ENCODE measurements at places on chromosomes 13 and 19.

DNA sequence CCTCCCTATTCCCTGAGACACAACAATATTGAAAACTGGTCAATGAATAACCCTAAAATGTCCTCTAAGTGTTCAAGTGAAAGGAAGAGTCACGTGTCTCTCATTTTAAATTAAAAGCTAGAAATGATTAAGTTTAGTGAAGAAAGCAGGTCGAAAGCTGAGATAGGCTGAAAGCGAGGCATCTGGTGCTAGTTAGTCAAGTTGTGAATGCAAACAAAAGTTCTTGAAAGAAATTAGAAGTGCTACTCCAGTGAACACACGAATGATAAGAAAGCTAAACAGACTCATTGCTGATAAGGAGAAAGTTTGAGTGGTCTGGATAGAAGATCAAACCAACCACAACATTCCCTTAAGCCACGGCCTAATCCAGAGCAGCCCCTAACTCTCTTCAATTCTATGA, 99.4 kb upstream of the ZNF507 start:
- DNase-seq = no peak

GRCh38 chr13:74773248-74773647, 639.0 kb upstream of the KLF12 start:
- DNase-seq = no peak

- DNase-seq = no peak
These were observed 2.0 kb downstream of the PTH2 start for GRCh38 chr19:49421039-49421877.

DNA sequence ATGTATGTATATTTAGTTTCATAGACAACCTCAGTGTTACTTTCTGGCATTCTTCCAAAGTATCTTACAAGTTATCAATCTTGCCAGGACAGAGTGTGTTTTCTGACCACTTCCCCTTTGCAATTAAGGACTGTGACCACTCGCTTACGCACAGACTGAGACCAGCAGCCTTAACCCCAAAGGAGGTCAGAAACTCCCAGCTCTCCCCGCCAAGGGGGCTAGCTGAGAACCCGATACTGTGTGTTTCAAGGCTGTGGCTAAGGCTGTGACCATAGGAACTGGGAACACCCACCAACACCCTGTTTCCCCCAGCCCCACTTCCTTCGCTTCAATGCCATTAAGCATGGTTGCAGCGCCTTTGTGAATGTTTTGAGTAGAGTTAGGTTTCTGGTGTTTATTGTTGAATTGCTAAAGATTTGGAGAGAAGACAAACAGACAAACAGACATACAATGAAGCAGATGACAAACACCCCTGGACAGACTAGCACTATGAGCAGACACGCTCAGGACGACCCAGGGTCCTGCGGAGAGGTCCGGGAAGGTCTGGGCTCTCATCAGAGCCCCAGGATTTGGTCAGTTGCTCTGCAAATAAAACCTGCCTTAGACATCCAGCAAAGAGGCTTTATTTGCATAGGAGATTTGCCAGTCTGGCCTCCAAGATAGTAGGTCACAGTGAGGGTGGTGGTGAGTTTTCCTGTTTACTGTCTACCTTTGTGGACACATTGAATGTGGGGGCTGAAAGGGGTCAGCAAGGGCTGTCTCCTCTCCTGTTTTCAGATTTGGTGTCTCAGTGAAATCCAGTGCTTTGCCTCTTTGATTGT, 25.0 kb upstream of the TNFSF11 start:
- DNase-seq = no peak

DNA sequence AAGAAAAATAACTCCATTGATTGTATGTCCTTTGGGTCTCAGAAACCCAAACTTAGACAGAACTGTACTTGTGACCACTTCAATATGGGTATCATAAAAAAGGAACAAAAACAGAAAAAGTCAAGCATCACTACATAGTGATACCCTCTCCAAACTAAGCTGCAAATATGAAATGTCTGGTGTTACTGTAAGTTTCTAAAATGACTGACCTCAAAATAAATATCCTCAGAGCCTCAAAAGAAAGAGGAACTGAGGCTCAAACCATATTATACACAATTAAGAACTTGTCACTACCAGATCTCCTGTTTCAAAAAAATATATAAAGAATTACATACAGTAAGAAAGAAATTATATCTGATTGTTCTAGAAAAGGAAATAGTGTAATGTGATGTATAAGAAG, 787.9 kb upstream of the KLHL1 start:
- no peak for DNase-seq

GRCh38 chr13:33367171-33367895, 81.8 kb upstream of the STARD13 start:
- no peak for DNase-seq

- no peak for DNase-seq
These were observed 49.5 kb upstream of the TPM4 start for GRCh38 chr19:16026756-16027155.

- DNase-seq = no peak
These were observed 24.0 kb downstream of the TSKS start for GRCh38 chr19:49739098-49739497.

- DNase-seq = no peak
These were observed 312.5 kb downstream of the TEX29 start for GRCh38 chr13:111632906-111633305.

DNA sequence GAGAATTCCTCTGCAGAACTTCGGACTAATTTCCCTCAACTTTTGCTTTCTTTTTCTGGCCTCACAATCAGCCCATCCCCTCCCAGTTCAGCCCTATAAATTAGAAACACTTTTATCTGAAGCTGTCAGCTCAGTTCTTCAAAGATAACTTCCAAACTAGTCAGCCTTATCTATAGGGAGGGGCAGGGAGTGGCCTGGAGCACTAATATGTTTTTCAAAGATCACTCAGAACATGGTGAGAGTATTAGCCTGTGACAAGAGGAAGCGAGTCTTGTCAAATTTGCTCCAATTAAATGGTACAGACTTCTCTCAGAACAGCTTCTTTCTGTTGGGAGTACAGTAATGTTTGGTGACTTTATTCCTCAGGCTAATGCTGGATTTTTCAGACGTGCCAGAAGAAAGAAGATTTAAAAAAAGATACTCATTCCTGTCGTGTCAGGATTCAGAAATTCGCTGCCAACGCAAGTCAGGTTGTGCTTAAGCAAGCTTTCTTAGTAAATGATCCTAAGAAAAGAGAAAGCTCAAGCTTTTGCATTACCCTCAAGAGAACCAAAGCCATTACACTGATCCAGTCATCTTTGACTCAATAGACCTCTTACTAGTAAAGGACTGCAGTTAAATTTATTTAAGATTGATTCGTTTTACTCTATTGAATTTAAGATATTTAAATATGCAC, 1033.6 kb downstream of the SLITRK5 start:
- no peak for DNase-seq

All from stimulated activated naive CD4-positive, alpha-beta T cell (primary cell).